Neural crest cell (in vitro differentiated cells): ENCODE measurements at places on chromosomes 7 and 10.
A peak's percentile ranks its signal among the peaks of the same experiment; 100 is the strongest.

DNA sequence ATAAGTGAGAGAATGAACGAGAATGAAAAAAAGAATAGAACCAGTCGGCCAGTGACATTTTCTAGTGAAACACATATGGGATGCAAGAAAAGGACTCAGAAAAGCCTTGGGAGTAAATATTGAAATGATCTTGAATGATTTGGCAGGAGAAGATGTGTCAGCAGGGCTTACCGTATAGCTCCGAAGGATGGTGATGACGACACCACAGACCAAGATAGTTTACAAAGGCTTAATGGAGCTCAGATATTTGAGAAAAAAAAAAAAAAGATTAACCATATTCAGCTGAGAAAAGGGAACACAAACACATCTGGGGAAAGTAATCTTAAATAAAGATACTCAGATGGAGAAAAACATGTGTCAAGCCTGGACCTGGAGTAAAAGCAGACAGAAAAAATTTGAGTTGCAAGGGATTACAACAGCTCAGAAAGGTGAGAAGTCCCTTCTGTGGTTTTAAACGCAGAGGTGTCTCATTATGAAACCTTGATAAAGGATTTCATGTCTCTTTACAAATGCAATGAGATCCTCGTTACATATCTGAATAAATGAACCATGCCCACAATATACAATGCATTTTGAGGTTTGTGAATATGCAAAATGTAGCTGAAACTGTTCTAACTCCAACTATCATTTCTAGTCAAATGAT lies 36.0 kb downstream of the DNAJB9 start:
- DNase-seq: no peak

DNA sequence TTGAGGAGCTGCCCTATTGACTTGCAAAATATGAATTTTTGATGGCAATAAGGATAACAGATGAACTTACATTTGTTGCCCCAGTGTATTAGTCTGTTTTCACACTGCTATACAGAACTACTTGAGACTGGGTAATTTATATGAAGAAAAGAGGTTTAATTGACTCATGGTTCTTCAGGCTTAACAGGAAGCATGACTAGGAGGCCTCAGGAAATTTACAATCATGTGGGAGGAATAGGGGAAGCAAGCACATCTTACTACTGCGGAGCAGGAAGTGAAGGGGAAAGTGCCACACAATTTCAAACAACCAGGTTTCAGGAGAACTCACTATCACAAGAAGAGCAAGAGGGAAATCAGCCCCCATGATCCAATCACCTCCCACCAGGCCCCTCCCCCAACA lies 57.9 kb downstream of the ZNF22 start:
- no peak for DNase-seq

- DNase-seq: no peak
Observed at GRCh38 chr10:95480102-95480900, 80.9 kb downstream of the SORBS1 start.

- DNase-seq: no peak
Observed at GRCh38 chr7:69365651-69366192, 232.6 kb upstream of the AUTS2 start.

DNA sequence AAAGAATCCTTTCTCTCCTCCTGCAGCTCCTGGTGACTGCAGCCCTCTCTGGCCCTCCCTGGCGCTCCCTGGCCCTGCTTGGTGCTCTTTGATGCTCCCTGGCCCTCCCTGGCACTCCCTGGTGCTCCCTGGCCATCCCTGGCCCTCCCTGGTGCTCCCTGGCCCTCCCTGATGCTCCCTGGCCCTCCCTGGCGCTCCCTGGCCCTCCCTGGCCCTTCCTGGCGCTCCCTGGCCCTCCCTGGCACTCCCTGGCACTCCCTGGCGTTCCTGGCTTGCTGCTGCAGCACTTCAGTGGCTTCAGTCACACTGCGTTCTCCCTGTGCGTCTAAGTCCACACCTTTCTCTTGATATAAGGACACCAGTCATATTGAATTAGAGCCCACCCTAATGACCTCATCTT lies 15.2 kb upstream of the FGFR2 start:
- no peak for DNase-seq

DNA sequence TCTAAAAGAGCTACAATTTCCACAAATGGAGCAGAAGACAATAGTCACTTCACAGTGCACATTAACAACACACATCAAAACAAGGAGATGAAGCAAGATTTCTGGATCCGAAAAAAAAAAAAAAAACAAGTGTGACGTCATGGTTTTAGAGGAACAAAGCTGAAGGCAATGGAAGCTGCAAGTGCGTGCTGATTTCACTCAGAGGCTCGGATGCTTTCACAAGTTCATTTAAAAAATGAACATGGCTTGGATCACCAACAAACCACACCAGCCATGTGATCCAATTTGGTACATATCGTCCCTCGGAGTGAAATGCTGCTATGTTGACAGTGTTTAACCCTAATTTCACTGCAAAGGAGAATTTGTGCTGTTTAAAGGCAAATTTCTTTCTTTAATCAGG lies 337.0 kb upstream of the PRKCQ start:
- no peak for DNase-seq

DNA sequence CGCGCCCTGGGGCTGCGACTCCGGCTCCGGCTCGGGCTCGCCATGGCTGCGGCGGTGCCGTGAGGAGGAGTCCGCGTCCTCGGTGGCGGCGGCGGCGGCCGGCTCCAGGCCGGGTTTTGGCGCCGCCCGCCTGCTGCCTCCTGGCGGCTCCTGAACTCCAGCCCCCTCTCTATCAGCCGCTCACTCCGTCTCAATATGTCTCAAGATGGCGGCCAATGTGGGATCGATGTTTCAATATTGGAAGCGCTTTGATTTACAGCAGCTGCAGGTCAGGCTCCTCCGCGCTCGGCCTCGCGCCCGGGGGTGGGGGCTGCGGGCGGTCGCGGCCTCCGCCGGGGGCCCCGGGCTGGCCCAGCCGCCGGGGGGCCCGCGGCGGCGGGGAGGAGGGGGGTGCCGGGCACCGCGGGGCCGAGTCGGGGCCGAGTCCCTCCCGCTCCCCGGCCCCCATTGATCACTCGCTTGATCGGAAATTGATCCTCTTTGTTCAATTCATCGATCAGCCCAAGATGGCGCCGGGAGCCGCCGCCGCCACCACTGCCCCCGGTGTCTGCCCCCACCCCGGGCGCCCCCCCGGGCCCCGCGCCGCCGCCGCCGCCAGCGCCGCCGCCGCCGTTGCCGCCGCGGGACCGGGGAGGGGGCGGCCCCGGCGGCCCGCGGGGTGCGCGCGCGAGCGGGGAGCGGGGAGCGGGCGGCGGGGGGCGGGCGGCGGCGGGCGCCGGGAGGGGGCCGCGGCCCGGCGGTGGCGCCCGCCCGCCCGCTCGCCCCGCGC lies 1.4 kb upstream of the CUX1 start:
- DNase-seq: peak; percentile 57

DNA sequence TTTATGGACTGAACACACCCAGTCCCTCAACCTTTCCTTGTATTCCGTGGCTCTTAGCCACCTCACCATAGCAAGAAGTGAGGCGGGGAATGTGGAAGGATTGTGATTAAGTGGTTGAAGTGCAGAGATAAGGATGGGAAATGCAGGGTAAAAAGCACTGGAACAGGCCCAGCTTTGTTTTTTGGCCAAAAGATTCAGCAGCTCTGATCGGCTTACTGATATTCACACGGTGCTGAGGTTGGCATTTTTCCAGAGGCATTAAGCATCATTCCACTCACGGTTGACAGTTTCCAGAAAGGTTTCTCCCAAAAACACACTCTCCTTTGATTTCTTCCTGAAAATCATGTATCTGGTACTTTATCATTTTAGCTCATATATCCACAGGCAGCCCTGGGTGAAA lies 544.2 kb downstream of the CNTNAP2 start:
- no peak for DNase-seq

DNA sequence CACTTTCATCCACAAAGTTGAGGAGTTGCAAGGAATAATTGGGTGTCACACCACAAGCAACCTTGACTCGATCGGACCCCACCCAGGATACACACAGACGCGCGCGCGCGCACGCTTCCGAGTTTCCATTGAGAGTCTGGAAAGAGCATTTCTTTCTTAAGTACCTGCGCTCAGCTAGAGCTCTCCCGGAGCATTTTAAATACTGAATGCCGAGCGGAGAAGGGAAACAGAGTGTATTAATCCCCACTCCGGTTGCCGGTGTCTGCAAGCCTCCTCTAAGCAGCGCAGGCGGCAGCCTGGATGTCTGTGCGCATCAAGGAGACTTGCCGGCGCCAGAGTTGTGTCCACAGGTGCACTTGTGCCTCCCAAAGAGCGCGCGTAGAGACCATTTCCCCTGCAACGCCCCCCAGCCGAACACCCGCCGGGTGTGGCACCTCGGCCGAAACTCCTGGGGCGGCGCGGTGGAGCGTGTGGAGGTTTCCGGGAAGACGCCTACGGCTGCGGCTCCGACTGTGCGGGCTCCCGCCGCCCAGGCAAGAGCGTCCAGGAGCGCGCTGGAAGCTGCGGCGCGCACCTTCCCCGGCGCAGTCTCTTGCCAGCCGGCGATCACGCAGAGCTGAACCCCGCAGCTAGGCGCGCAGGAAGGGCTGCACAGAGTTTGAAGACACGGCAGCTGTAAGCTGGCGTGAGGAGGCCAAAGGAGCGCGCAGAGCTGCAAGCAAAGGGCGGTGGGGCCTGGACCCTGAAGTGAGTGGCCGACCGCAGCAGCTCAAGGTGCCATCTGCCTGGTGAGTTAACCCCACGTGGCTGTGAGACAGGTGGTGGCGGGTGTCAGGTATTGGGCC lies 1.1 kb upstream of the FEZF1 start:
- DNase-seq: no peak

GRCh38 chr7:134191876-134192275 lies 64.7 kb downstream of the LRGUK start:
- DNase-seq: no peak

- no peak for DNase-seq
Observed at GRCh38 chr7:42254217-42254616, 17.2 kb upstream of the GLI3 start.

- no peak for DNase-seq
Observed at GRCh38 chr10:62627983-62628382, 176.5 kb upstream of the ADO start.

- DNase-seq: no peak
Observed at GRCh38 chr10:71271662-71272055, 47.4 kb upstream of the SLC29A3 start.

- no peak for DNase-seq
Observed at GRCh38 chr10:30728127-30728526, 98.6 kb upstream of the LYZL2 start.

DNA sequence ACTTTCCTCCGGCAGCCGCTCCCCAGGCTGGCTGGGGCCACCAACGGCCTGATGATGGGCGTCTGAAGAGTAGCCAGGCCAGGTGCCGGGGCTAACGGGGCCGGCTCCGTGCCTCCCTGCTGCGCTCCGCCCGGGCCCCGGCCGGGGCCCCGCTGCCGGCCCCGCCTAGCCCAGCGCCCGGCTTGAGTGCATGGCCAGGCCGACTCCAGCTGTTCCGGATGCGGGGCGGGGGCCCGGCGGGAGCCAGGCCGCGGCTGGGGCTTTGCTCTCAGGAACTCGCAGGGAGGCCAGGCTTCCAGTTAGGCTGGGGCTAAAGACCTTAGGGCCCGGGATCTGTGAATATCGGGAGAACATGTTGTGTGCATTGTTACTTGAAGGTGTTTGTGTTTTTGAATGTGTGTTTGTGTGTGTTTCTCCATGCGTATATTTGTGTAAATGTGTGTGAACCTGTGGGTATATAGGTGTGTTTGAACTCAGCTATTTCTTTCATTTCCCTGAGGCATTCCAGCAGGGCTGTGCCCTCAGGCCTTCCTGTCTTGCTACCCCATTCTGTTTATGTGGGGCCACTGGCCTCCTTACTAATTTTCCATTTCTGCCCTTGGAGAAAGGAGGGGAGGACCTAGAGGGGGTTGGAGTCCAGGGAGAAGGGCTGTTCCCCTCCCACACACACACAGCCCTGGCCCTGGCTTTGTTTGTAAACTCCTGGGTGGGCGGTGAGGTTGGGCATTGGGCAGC lies 1.1 kb upstream of the LBX1 start:
- DNase-seq: no peak

DNA sequence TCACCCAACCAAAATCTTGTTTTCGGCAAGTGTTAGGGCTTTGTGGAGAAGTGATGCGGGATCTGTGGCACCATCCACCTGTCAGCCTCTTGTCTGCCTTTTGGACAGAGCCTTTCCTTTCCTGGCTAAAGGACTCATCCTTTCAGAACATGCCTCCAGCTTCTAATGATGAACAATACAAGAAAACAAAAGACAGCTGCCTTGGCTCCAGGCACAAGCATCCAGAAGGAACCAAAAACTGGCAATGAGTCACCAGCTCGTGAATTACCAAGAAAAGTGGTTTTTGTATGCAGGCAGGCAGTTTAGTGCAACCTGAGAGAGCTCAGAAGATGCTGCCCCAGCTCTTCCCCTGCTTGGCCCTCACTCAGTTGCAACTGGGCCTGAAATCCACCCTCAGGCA lies 84.6 kb upstream of the NAMPT start:
- DNase-seq: no peak
